ENCODE measurements at places on chromosomes 11 and 22.

DNA sequence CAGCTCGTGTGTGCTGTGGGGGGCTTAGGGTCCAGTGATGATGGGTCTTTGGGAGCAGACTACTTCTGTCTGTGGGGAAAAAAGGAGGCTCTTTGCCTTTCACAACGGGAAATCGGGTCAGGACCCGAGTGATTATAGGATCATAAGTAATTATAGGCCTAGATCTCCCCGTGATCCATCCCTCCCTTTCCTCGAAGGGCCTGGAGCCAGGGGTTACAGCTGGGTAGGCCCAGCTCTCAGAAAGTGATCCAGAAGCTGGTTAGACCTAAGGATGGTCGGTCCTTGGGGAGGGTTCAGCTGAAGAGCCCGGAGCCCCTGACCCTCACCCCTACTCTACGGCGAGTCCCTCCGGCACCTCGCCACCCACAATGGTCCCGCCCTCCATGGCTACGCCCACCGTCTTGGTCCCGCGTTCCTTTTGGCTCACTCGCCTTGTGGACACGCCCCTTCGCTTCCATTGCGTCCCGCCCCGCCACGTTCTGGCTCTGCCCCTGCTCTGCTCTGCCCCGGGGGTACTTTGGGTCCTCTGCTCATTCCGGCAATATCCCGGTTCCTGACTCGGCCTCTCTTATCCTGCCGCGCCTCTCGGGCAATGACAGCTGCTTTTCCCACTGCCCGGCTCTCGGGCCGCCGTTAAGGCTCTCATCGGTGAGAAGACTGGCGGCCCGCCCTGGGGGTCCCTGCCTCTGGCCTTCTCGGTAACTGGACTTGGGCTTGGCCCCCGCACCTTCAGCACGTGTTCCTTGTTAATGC lies 5.0 kb downstream of the IGSF22 start:
- DNase-seq = peak; percentile 80

DNA sequence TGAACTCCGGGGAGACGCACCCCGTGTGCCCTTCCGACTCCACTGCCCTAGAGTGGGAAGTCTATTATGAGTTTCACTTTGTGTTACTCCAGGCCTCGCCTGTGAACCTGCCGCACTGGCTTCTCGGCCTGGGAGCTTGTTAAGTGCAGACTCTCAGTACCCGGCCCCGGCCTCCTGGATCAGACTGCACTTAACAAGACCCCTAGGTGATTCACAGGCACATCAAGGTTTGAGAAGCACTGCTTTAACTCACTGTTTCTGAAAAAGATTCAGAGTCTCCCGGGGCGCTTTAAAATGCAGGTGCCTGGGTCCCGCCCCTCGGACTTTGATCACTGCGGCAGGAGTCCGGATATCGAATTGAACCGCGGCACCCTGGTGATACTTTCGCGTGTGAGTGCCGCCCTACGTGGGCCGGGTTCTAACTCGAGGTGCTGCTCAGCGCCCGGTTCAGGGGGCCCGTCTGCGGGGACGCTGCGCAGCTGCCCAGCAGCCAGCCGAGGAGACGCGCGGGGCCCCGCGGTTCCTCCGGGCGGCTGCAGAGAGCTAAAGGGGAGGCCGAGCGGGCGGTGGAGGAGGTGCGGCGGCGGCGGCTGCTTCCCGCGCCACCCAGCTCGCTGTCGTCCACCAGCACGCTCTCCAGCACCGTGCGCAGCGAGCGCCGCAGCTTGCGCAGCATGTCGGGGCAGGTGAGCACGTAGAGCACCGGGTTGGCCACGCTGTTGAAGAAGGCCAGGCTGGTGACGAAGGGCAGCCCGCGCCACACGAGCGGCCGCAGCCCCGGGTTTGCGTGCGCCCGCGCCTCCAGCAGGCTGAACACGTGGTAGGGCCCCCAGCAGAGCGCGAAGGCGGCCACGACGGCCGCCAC lies 3.4 kb downstream of the PTGDR2 start:
- DNase-seq = no peak

DNA sequence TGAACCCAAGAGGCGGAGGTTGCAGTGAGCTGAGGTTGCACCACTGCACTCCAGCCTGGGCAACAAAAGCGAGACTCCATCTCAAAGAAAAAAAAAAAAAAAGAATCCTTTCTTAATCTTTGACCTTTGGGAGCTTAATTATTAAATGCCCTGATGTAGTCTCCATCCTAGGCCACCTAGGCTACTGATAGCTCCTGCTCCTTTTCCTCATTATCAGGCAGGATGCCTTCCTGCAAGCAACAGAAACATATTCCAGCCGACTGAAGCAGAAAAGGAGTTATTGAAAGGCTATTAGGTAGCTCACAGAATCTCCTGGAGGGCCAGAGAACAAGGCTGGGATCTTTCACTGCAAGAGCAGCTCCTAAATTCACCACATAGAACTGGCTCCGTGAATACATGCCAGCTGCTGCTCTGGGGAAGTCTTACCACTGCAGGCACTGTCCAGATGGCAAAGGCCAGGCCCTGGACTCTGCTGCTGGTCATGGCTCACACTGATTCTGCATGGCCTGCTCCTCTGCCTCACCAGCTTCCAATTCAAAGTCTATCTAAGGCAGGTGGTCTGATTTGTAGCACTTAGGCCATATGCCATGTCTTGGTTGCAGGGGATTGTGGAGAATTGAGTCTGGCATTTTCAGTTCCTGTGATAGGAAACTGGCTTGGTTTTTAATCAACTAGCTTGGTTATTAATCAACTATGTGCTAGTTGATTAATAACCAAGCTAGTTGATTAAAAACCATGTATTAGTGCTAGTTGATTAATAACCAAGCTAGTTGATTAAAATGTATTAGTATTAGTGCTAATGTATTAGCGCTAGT lies 26.0 kb upstream of the POLD3 start:
- no peak for DNase-seq

GRCh38 chr11:127890030-127890615 lies 697.2 kb downstream of the ETS1 start:
- peak; percentile 2 for DNase-seq

DNA sequence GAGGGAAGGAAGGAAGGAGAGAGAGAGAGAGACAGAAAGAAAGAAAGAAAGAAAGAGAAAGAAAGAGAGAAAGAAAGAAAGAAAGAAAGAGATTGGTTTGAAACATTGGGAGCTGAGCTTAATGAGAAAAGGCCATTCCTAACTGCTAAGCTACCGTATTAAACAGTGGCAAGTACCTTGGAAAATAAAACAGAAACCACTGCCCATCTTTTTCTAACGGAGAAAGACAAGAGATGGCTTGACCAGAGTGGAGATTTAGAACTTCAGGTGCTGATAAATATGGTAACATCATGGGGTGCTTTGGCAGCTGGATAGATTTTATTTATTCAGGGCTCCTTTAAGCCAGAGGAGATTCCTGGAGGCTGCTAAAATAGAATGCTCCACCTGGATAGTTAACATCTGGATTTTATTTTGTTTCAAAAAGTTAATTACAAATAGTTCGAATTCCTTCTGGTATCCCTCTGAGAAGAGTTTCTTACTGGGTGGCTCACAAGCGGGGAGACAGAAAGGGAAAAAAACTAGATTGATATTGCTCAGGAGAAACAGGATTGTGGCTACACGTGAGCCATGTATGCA lies 12.9 kb downstream of the TIMP3 start:
- no peak for DNase-seq

GRCh38 chr22:40487663-40488249 lies 117.4 kb downstream of the SGSM3 start:
- DNase-seq = peak; percentile 43

GRCh38 chr11:30257058-30257457 lies 26.2 kb downstream of the FSHB start:
- DNase-seq = no peak

DNA sequence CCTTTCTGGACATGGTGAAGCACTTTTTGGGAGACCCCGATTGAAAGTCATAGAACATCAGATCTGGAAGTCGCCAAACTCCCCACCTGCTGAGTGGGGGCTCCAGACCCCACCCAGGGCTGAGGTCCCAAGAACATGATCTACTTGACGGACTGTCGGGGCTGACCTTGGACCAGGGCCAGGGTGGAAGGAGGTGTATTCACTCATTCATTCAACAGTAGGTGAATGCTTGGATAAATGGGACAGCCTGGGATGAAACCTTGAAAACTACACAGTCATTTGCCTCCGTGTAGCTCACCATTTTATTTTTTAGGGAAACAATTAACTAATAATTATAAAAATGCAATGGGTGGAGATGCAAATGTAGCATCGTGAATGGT lies 629.0 kb downstream of the BRD1 start:
- no peak for DNase-seq

GRCh38 chr22:20549232-20549841 lies 41.9 kb downstream of the MED15 start:
- peak; percentile 49 for DNase-seq

GRCh38 chr11:72309641-72310040 lies 65.7 kb upstream of the PHOX2A start:
- DNase-seq = no peak

DNA sequence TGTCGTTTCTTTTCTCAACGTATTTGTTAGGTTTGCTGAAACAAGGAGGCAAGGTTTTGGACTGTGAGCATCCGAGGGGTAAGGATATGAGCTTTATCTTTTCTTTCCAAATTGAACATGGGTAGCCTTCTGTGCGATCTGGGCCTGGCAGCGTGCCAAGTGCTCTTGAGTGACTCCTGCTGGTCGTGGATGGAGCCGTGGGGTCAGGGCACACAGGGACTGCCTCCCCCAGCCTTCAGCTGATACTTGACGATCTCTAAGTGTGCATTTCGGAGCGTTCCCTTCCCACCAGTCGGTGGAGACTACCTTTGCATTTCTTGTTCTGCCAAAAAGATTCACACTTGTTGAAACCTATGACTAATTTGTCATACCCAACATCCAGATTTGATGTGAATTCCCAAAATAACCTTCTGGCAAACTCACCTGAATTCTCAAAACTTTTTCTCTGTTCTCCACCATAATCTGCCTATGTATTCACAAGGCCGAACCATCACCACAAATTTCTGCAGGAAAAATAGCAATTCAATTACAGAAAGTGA lies 40.1 kb upstream of the CLMP start:
- no peak for DNase-seq

DNA sequence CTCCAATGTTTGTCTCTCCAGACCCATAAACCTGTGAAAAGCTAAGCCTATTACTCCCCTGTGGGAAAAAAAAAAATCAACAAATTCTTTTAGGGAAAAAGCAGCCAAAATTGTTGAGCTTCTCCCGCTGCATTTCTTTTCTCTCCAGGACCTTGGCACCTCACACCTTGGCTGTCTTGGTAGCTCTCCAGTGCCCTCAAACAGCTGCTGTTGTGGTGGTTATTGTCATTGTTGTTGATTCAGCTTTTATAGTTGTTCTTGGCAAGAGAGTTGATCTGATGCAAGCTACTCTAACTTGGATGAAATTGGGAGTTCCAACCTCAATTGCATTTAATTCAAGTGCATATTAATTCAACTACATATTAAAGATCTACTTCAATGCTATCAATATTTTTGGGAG lies 516.9 kb upstream of the LARGE1 start:
- DNase-seq = no peak

DNA sequence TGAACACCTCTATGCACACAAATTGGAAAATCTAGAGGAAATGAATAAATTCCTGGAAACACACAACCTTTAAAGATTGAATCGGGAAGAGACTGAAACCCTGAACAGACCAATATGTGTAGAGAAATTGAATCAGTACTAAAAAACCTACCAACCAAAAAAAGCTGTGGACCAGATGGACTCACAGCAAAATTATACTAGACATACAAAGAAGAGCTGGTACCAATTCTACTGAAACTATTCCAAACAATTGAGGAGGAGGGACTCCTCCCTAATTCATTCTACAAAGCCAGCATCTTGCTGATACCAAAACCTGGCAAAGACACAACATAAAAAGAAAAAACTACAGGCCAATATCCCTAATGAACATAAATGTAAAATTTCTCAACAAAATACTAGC lies 54.4 kb upstream of the SEZ6L start:
- DNase-seq = no peak

- no peak for DNase-seq
Observed at GRCh38 chr22:37001826-37002225, 17.4 kb downstream of the TST start.

DNA sequence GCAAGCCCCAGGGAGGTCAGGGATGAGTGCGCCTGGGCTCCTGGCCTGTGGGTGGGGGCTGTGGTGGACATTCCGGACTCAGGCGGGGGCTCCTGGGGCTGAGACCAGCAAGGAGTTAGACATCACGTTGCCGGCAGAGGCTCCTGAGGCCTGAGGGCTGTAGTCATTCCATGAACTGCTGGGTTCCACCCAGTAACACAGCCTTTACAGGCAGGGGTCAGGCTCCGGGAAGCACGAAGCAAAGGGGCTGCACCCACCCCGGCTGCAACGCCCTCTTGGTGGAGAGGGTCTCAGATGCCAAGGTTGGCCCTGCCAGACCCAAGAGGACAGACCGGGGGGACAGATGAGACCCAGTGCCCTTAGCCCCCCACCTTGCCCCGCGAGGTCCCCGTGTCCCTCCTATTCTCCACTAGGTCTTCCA lies 9.0 kb downstream of the TNNT3 start:
- no peak for DNase-seq

GRCh38 chr11:83692675-83693074 lies 406.5 kb upstream of the CCDC90B start:
- DNase-seq = no peak

DNA sequence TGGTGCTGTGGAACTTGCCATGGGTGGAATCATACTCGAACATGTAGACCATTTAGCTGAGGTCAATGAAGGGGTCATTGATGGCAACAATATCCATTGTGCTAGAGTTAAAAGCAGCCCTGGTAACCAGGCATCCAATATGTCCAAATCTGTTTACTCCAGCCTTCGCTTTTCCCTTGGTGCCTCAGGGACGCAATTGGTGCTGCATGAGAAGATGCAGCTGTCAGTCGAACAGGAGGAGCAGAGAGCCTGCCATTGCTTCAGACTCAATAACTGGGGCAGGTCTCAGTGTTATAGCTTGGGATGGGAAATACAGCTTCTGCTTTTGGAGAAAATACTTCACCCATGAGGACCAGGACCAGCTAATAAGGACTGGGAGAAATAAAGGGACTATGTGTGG lies 5.0 kb upstream of the MCHR1 start:
- no peak for DNase-seq

GRCh38 chr22:48088251-48088650 lies 1325.8 kb downstream of the TBC1D22A start:
- no peak for DNase-seq

GRCh38 chr11:74257959-74258553 lies 53.4 kb downstream of the P4HA3 start:
- DNase-seq = peak; percentile 68

DNA sequence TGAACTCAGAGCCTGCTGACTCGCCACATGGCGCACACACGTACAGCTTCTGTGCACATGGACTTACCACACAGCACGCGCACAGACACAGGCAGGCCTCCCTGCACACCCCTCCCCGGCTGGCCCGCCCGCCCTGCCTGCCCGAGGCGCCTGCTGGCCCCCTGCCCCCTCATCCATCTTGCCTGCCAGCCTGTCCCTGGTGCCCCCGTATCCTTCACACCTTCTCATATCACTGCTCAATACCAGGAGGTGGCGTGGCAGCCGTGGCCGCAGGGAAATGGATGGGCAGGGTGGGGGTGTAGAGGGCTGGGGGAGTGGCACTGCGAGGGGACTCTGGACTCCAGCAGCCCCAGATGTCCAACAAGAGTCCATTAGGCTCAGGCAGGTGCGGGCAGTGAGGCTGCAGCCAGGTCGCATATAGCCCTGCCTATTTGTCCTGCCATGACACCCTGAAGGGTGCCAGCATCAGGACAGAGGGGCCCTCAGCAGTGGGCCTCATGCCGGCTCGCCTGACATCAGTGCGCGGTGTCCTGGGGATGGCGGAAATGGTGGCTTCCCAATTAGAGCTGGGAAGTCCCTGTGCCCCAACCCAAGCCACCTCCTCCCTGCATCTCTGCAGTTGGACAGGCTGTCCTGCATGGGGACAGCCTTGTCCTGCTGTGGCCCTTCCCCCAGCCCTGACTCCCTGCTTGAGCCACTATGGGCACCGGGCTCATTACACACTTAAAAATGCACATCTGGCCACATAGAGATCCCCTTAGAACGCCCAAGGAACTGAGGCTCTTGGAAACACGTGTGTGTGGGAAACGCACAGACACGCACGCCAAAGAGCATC lies 2.0 kb upstream of the TBX10 start:
- DNase-seq = no peak

Measured in astrocyte of the hippocampus (primary cell).